DMS53 (cell line): ENCODE measurements at places on chromosomes 5 and 9.

DNA sequence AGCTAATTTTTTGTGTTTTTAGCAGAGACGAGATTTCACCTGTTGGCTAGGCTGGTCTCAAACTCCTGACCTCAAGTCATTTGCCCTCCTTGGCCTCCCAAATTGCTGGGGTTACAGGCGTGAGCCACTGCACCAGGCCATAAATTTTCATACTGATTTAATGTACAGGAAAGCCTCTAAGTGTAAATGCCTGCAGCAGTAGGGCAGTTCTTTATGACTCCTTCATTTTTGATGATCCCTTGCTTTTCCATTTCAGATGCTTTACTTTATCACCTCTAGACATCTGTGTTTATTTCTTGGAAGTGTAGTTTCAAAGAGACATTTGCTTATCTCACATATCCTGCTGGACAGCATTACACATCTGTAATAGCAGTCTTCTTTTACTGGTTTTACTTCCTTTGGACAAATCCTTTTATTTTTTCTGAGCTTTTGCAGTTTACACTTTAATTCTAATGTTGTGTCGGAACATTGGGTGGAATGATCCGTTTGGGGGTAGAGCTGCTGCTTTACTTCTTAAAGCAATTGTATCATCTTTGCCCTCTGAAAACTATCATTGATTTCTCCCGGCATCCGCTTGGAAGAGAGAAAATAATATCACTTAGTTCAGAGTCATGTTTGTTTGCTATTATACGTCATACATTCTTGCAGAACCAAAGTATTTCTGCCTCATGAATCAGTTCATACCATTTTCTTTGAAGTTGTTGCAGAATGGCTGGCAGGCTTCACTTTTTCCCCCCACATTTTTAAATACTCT lies 36.0 kb downstream of the SCGB3A1 start:
- DNase-seq, result no peak

- no peak for DNase-seq
Measured at GRCh38 chr5:150081541-150082283, 4.6 kb downstream of the CSF1R start.

DNA sequence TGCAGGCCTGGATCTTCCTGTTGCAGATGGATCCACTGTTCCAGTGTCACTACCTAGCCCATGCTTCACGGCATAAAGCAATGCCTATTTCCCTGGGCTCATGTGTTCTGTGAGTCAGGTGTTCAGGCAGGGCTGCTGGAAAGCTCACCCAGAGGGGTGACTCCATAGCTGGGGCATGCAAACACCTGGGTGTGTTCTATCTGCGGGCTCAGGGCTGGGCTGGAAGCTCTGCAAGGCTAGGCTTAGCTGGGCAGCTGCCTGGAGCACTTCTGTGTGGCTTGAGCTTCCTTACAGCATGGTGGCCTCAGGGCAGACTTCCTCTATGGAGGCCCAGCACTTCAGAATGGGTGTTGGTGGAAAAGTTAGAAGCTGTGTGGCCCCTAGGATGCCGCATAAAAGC lies 139.9 kb downstream of the GADD45G start:
- DNase-seq, result no peak

DNA sequence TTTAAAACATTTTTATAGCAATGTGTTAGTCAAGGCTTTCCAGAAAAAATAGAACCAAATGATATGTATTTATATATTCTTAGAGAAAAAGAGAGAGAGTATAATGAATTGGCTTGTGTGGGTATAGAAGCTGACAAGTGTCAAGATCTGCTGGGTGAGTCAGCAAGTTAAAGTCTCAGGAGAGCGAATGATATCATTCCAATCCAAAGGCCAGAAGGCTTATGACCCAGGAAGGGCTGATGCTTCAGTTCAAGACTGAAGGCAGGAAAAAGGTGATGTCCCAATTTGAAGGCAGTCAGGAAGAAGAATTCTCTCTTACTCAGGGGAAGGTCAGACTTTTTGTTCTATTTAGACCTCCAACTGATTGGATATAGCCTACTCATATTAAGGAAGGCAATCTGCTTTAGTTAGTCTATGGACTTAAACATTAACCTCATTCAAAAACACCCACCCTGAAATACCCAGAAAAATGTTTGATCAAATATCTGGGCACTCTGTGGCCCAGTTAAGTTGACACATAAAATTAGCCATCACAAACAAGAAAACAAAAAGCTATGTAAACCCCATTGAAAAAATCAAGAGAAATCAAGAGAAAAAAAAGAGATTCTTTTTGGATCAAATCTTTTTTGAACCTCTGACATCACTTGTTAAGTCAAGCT lies 189.6 kb downstream of the PIK3R1 start:
- DNase-seq, result peak; percentile 75

DNA sequence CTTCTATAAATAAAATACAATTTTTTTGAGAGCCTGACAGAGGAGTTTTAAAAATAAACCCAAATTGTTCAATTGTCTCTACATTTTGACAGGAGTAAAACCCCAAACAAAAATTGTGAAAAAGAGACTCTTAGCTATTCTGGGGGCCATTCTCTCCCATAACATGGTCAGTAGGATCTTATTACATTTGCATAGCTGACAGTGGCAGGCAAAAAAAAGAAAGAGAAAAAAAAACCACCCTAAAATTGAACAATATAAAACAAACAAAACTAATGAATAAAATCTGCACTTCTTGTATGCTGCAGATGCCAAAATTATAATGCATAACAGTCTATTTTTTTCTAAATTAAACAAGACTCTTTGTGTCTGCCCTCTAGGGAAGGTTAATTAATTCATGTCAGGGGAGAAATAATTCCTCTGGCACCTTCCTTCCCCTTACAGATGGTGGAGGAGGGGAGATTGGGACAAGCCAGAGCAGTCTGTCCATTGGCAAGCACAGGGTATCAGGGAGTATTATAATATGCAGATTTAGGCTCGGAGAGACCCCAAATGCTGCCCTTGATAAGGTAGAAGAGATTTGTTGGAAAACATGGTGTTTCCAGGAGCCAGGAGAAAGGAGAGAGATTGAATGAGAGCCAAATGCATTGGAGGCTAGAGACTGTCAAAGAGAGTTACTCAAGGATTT lies 79.7 kb upstream of the CDH6 start:
- no peak for DNase-seq

- no peak for DNase-seq
Measured at GRCh38 chr5:32779754-32780415, 68.8 kb downstream of the NPR3 start.

DNA sequence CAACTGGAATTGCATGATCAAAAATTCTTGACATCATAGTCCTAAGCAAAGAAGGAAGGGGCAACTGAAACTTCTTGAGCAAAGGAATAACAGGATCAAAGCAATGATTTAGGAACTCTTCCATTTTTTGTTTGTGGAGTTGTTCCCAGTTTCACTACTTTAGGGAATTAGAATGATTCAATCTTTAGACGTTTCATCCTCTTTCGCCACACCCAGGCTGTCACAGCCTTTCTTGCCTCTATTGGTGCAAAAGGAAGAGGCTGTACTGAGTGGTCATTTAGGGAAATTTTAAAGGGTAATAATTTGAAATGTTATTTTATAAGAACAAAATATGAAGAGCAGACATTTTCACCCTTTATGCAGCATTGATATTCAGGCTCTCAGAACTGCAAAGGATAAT lies 1026.0 kb upstream of the ARRDC3 start:
- DNase-seq, result no peak

GRCh38 chr9:113381909-113382411 lies 5.2 kb upstream of the HDHD3 start:
- DNase-seq, result peak; percentile 84

DNA sequence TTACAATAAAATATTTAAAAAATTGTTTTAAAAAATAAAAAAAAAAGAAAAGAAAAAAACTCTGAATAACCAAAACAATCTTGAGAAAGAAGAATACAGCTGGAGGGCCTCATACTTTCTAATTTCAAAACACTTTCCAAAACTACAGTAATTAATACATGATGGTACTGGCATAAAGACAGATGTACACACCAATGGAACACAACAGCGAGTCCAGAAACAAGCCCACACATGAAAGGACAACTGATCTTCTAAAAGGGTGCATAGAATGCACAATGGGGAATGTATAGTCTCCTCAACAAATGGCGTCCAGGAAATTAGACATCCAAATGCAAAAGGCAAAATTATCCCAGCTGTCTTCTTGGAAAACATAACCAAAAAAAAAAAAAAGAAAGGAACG lies 99.6 kb downstream of the LURAP1L start:
- DNase-seq, result no peak

DNA sequence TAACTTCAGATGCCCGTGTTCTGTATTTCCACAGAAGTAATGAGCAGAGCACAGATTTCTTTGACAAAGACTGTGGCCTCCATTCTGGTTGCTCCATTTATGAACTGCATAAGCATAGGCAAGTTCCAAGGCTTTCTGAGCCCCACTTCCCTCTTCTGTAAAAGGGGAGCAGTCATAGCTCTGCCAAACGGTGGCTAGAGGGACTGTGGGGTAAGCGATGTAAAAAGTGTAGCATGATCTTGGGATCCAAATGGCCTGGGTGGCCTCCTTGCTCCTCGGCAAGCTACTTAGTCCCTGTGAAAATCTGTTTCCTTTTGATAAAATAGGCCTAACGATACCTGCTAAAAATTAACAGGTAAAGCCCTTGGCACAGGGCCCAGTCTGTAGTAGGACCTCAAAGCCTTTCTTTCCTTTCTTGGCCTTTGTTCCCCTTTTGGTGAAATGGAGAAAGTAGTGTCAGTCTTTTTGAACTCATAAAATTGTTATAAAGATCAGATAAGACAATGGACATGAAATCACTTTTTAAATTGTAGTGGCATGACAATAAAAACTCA lies 646.6 kb downstream of the ACTL7B start:
- DNase-seq, result no peak

GRCh38 chr5:98643569-98643968 lies 129.9 kb upstream of the RGMB start:
- no peak for DNase-seq

DNA sequence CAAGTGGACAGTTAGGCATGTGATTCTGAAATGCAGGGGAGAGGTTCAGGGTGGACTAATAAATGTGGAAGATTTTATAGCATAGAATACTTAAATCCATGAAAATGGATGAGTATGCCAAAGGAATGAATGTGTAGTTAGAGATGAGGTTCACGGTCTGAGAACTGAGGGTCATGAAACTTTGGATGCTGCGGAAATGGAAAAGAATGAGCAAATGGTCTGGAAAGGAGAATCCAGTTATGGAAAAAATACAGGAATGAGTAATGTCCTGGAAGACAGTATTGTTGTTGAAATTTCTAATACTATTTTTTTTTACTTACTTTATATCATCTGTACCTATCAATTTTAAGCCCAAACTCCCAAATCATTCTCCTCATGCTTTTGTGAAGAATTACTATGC lies 2369.4 kb downstream of the MAT2B start:
- DNase-seq, result no peak

- DNase-seq, result no peak
Measured at GRCh38 chr5:169831331-169831730, 149.0 kb downstream of the INSYN2B start.

- DNase-seq, result no peak
Measured at GRCh38 chr5:169423580-169424278, 122.8 kb upstream of the SLIT3 start.

DNA sequence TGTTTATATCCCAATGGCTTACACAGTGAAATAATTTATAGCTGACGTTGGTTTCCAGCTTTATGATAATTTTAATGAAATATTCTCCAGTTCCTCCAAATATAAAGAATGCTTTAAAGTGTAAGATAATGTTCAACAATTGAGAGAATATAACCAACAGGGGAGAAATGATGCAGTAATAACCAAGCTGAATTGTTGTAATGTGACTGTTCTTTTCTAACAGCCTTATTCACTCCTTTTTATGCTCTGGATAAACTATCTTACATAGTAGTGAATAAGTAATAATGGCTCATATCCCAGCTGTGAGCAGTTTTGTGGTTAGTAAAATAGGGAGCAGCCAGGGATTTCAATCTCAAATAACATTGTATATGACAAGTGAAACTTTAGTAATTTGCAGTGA lies 2348.7 kb upstream of the ACO1 start:
- no peak for DNase-seq

DNA sequence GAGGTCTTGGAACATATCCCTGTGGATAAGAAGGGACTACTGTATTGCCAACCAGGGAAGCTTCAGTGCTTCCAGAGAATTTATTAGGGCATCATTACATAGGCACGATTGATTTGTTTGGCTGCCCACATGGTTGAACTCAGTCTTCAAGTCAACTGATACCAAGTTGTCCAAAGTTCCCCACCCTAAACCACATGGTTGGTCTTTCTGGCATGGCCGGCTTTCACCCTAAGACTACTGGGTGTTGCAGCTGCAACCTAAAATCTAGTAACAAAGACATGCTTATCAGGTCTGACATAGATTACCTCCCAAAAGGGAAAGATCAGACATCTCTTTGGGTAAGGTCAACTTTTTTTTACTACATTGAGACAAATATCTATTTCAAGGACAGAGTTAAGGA lies 37.0 kb downstream of the FAF2 start:
- no peak for DNase-seq

DNA sequence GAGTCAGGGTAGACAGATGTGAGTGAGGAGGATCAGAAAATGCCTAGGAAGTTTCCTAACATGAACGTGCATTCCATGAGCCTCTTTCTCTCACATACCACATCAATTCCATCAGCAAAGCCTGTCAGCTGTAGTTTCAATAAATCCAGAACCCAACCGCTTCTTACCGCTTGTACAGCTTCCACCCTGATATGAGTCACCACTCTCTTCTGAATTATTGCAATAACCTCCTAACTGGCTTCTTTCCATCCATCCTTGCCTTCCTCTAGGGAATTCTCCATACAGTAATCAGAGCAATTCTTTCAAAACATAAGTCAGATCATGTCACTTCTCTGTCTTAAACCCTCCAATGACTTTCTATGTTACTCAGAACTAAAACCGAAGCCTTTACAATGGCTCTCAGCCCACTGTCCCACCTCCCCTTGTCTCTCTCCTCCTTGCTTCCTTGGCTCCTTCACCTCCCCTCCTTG lies 8.1 kb upstream of the RAD23B start:
- peak; percentile 35 for DNase-seq

DNA sequence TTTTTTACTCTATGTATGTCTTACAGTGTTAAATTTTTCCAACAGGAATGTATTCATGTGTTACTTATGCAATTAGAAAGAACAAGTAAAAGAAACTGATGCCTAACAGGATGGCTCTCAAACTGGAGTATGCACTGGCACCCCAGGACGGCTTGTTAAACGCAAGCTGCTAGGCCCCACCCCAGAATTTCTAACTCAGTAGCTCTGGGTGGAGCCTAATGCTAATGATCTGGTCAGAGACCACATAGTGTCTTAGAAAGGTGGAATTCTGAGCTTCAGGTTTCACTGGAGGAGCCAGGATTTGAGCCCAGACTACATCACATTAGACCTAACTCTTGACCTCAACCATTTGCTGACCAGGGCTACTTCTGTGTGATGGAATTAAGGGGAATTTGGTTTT lies 34.4 kb downstream of the SHC3 start:
- DNase-seq, result no peak

DNA sequence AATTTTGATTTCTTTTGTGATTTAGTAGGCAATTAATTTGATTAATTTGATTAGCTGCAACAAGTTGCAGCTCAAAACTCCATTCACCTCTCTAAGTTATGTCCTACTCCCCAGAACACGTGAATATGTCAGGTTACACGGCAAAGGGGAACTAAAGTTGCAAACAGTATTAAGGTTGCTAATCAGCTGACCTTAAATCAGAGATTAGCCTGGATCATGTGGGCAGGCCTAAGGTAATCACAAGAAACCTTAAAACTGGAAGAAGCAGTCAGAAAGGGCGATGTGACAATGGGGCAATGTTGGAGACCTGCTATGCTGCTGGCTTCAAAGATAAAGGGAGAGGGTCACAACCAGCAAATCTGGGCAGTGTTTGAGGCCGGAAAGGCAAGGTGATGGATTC lies 47.3 kb upstream of the ANXA1 start:
- DNase-seq, result no peak

- DNase-seq, result peak; percentile 43
Measured at GRCh38 chr5:154868702-154869101, 10.3 kb downstream of the CNOT8 start.
